Dorsolateral prefrontal cortex (tissue), 122 donors: ENCODE measurements at places on chromosomes 4 and X. TPM values are rescaled to one million over a fixed set of nuclear protein-coding genes. Genes with fewer than 3 reads are reported as not detected.

Gene CTAG1A
- not detected for total RNA-seq

Gene HTN3
- total RNA-seq, result not detected

Gene TMPRSS11E
- not detected for total RNA-seq

Gene HSFX4
- total RNA-seq, result not detected

Gene MAGEA8
- total RNA-seq, result not detected

Gene PGAM4
- total RNA-seq, result not detected
